Activated T-helper 1 cell treated with anti-CD3 and anti-CD28 coated beads, Interleukin-12 subunit alpha, Interleukin-12 subunit beta, Interleukin-2, Interleukin-4 antibody, amounts not matched to agents 30 ng/mL and 10 ng/mL and 1 ng/mL, durations not matched to agents 14 hours and 24 hours and 36 hours (primary cell): ENCODE measurements at places on chromosomes 3 and 15. TPM values are rescaled to one million over a fixed set of nuclear protein-coding genes. Genes with fewer than 3 reads are reported as not detected.

GRCh38 chr3:113245761-113246161, 34.4 kb downstream of the BOC start:
- peaks cover 4% of the 10 kb centered on the region for H3K27me3 ChIP-seq
- no peaks in the 10 kb centered on the region for H3K36me3 ChIP-seq
- H3K4me3 ChIP-seq = no peak overlapping the region

GRCh38 chr3:18247139-18247695, 177.9 kb downstream of the SATB1 start:
- H3K4me3 ChIP-seq = no peak overlapping the region
- peaks cover 4% of the 10 kb centered on the region for H3K27me3 ChIP-seq
- DNase-seq = no peak
- no peaks in the 10 kb centered on the region for H3K4me1 ChIP-seq

DNA sequence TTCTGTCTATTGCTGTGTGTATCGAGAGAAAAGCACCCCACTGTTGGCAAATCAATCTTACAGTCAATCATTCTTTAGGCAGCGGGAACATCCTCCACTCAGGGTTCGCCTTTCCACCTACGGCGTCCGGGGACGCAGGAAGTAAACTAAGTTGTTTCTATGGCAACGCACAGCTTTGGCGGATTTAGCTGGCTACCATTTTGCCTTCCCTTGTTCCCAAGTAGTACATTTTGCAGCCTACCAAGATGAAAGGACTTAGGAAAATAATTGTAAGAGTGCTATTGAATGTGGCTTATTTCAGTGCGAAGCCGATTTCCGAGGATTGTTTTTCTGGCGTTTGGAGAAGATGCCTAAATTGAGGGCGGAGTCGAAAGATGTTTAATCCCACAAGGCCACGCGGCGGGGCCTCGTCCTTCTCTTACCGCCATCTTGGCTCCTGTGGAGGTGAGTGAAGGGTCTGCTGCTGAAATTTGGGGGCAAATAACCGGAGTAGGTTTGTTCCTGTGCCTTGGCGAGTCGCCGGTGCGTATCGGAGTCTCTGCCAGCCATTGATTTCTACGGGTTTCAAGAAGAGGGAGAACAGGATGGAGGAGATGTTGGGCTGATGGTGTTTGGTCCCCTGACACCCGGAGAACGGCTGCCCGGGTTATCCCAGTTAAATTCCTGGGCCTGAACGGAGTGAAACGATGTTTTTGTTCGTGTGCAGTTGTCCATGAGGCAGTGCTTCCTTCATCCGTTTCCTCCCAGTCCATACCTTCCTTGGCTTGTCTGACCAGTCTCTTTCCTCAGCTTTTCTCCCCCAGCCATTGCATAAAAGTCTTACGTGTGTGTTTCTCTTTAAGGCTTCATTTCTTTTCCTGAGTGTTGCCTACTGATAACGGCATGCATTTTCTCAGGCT, at the start of gene RPL35A:
RPL35A (plus strand) TSS at position 413 of the 899 bp plus-strand sequence. CDS start 778 bp downstream, outside the sequence.
- peak; percentile 79 for DNase-seq
- peak within 1 kb of the TSS; percentile 99 for H3K4me3 ChIP-seq
- peaks cover 39% of the 10 kb centered on the region for H3K36me3 ChIP-seq
- H3K27me3 ChIP-seq = no peaks in the 10 kb centered on the region
- H3K4me1 ChIP-seq = peaks cover 48% of the 10 kb centered on the region

GRCh38 chr3:76367281-76367680, 581.9 kb upstream of the ZNF717 start:
- H3K27ac ChIP-seq = no peak overlapping the region
- H3K4me1 ChIP-seq = no peaks in the 10 kb centered on the region
- H3K4me3 ChIP-seq = no peak overlapping the region
- no peaks in the 10 kb centered on the region for H3K36me3 ChIP-seq
- DNase-seq = no peak

DYNLT2B gene
- total RNA-seq = 11.6 and 12.7 TPM in 2 replicates

ANKRD34C gene
- not detected in 2 replicates for total RNA-seq

MUC4 gene
- 1.6 and 2.4 TPM in 2 replicates for total RNA-seq

- H3K27me3 ChIP-seq = peaks cover 1% of the 10 kb centered on the region
- no peak overlapping the region for H3K27ac ChIP-seq
- no peak for DNase-seq
- H3K36me3 ChIP-seq = no peaks in the 10 kb centered on the region
Observed at GRCh38 chr3:115980709-115981108, 357.4 kb downstream of the GAP43 start.

DNA sequence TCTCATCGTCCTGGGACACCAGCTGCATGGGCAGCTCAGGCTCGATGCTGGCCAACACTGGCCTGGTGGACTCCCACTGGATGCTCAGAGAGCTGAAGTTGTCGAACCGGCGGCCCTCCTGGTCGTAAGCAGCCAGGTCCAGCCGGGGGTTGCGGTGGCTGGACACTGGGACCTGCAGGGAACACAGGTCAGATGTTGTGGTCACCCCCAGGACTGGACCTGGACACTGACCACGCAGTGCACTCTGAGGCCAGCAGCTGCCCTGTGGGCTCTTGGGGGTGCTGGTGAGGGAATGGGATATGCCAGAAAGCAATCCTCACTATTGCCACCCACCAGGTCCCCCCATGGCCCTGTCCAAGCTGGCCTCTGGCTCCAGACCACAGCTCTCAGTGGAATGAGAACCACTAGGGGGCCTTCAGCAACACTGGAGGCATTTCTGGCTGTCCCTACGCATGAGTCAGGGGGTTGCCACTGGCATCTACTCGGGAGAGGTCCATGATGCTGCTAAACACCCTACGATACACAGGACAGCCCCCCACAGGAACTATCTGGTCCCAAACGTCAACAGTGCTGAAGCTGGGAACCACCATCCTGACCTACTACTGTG, 66.1 kb downstream of the NUP210 start:
- no peak for DNase-seq
- H3K36me3 ChIP-seq = peaks cover 56% of the 10 kb centered on the region
- H3K27ac ChIP-seq = no peak overlapping the region
- peaks cover 26% of the 10 kb centered on the region for H3K4me1 ChIP-seq
- H3K4me3 ChIP-seq = no peak overlapping the region

DNA sequence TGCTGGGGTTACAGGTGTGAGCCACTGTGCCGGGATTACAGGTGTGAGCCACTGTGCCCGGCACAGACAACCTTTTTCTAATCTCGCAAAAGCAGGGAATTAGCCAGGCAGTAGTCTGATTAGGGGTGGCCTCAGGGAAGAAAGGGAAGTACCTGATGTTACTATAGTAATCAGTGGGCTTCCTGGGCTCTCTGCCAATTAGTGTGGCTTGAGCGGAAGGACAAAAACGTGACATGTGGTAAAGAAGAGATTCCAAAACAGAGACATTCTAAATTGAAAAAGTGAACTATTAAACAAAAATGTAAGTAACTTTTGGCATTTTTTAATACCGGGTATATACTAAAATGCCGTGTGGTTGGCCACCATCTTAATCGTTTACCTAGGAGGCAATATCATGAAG, 48.1 kb downstream of the CFAP20DC start:
- peaks cover 3% of the 10 kb centered on the region for H3K27me3 ChIP-seq
- no peak overlapping the region for H3K4me3 ChIP-seq
- no peaks in the 10 kb centered on the region for H3K36me3 ChIP-seq
- no peak for DNase-seq
